ENCODE measurements at places on chromosomes 16 and 17.

DNA sequence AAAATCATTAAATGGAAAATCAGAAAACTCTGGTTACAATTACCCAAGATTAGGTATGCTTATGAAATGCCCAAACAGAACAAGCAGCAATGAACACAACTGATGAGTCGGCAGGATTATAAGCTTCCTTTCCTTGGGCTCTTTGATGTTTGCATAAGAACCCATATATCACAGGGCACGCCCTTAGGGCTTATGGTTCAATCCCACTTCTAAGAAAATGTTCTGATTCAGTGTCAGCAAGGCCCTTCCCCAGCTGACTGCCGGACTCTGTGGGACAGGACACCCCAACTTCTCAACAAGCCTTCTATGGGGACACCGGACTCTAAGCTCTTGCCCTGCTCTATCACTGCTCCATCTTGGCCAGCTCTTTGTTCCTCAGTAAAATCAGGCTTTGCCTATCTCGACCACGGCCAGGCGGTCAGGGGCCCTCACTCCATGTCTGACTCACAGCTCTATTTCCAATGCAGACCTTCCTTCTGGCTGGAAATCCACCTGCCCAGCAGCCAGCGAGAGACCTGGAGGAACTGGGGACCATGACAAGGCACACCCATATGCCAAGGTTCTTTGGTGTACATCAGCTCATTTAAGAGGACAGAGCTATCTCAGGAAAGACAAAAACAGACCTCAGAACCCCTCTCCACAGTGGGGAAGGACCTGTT lies 26.8 kb downstream of the LITAFD start:
- no peak for DNase-seq

- no peak for DNase-seq
Observed at GRCh38 chr16:59683709-59684108, 949.6 kb upstream of the GOT2 start.

DNA sequence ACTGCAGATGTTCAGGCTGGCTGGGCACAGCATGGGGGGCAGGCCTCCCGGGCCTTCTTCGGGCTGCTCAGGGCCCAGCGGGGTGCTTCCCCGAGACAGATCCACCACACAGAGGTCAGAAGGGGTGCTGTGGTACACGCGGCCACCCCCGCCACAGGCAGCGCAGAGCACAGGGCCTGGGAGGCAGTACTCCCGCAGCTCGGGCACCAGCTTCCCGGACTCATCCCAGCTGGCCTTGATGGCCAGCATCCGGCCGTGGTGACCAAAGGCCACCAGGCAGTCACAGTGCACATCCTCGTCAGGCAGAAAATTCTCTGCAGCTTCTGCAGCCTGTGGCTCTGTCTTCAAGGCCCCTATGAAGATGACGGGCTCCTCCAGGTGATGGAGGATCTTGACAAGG lies 1.9 kb downstream of the FAAP100 start:
- no peak for DNase-seq

GRCh38 chr16:31916056-31916488 lies 42.5 kb downstream of the ZNF267 start:
- no peak for DNase-seq

DNA sequence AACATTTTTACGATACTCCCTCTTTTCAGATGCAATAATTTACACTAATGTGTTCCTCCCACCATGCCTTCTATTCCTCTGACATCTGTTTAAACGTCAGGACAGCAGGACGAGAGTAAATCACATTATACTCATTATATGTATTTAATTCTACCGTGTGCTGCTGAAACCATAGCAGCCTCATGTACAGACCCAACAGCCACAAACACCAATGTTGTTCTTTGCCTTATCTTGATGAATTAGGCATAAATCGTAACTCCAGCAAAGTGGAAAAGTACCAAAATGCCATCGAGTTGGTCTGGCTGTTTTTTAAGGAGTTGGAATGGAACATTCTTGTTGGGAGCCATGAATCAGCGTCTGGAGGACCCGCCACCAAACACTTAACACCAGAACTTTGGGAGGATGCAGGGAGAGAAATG lies 82.9 kb upstream of the FOXF1 start:
- DNase-seq: no peak

DNA sequence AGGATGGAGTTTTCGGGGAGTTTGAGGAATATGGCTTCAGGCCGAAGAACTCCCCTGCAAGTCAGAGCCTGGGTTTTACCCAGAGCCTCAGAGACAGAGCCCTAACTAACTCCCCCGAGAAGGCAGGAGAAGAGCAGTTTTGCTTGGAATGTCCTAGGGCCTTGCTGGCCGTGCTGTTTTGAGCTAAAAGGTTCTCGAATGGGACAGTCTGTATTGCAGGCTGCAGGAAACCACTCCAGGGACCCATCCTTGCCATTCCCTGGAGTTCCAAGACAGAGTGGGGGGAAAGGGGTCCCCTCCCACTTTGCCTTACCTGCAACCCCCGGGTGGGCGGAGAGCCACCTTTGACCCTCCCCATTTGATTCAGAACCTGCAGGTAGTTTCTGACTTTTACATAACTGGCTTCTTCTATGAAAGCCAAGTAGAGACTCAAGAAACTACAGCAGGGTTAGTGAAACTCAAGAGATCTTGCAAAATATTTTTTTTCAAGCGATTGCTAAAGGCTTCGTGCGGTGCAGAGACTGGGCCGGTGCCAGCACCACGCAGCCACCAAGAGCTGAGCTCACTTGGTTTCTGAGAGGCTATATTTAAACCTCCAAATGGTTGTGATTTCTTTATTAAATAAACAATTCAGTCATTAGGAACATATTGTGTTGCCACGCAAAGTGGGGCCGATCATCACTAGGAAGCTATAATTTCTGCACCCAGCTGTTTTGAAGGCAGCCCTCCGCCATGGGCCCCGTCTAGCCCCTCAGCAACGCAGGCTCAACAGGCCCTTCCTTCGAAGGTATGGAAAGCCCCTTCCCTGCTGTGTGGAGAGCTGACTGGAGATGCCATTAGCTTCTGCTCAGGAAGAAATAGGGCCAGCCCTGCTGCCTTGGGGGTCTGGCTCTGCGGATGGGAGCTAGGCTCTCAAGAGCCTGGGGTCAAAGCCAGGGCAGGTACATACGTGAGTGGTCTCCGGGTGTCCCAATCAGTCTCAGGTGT lies 223.0 kb downstream of the NTN1 start:
- no peak for DNase-seq

DNA sequence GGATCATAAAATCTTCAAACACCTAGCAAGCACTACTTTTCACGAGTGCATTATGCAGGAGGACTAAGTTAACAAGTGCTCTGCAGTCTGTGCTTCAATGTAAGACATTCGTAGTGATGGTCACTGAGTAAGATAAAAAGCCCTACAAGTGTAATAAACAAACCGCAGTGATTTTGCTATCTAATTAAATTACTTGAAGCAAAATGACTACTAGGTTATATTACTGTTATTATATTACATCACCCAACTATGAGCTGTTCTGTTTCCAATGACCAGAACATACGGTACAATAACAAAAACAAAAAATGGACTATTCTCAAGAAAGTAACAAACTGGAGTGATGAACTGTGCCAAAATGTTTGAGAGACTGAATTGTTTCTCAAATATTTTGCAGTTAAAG lies 11.2 kb downstream of the KLHL10 start:
- DNase-seq: no peak

DNA sequence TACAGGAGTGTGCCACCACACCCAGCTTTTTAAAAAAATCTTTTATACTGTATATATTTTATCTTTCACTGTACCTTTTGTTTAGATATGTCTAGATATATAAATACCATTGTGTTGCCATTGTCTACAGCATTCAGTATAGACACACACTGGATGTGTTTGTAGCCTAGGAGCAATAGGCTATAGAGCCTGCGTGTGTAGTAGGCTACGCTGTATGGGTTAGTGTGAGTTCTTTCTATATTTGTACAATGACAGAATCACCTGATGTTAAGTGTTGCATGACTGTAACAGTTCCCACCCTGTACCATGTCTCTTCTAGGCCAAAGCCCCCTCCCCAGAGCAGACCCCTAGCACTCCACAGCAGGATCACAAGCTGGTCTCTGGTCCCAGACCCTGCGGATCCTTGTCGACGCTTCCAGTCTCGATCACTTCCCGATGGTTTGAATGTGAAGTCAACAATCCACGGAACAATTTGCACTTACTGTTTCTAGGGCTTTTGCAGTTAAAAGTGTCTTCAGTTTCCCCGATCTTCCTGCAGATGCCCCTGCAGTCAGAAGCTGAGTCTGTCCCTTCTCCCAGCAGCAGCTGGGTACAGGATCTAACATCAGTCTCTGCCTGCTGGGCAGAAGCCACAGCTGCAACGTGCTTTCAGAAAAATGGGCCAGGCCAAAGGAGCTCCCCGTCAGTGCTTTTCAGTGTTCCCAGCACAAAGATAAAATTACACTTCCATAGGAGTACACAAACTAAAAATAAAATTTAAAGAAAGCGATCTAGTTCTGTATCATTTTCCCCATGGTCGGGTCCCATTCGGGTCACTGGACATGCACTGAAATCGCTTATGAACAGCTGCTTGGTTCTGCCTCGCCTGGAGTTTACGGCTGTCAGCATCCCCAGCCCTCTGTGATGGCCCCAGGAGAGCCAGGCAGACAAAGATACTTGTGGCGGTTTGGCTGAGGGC lies 35.4 kb downstream of the ADAM11 start:
- DNase-seq: no peak

GRCh38 chr16:83336603-83337002 lies 471.2 kb upstream of the HSBP1 start:
- no peak for DNase-seq

- DNase-seq: no peak
Observed at GRCh38 chr16:86983621-86984020, 333.6 kb downstream of the C16orf95 start.

DNA sequence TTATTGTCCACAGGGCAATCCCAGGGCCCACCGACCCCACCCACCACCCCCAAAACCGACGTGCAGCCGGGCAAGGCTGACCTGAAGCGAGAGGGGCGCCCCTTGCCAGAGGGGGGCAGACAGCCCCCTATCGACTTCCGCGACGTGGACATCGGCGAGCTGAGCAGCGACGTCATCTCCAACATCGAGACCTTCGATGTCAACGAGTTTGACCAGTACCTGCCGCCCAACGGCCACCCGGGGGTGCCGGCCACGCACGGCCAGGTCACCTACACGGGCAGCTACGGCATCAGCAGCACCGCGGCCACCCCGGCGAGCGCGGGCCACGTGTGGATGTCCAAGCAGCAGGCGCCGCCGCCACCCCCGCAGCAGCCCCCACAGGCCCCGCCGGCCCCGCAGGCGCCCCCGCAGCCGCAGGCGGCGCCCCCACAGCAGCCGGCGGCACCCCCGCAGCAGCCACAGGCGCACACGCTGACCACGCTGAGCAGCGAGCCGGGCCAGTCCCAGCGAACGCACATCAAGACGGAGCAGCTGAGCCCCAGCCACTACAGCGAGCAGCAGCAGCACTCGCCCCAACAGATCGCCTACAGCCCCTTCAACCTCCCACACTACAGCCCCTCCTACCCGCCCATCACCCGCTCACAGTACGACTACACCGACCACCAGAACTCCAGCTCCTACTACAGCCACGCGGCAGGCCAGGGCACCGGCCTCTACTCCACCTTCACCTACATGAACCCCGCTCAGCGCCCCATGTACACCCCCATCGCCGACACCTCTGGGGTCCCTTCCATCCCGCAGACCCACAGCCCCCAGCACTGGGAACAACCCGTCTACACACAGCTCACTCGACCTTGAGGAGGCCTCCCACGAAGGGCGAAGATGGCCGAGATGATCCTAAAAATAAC lies 3.0 kb downstream of the SOX9 start:
- no peak for DNase-seq

- DNase-seq: no peak
Observed at GRCh38 chr17:64579917-64580316, 73.1 kb downstream of the CEP95 start.

GRCh38 chr17:68731465-68731864 lies 130.3 kb upstream of the FAM20A start:
- no peak for DNase-seq

DNA sequence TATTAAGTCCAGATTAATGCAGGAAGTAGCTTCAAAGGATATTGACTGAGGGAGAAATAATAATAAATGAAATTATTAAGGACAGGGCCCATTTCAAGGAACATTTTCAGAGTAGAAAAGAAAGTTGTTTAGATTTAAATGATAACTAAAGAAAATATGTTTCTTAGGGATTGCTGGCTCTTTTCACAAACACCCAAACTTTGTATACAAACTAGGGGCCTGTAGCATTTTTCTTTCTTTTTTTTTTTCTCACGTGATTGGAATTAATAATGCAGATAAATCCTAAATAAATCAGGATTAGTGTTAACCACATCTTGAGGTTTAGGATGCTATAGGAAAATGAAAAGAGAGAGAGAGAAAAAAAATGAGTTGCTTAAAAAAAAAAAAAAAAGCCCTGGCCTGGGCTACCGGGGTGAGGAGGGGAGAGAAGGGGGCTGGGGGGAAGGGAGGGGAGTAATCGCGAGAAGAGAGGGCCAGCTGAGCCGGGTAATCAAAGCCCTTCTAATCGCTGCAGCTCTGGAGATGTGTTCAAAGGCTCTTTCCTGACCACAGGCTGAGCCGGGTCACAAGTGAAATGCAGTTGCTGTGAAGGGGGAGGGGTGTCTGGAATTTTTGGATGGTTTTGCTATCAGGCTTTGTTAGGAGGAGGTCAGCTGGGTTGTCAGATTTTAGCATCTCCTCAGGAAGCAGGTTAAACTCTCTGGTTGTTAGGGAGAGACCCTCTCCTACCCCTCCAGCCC lies 104.6 kb upstream of the ZFHX3 start:
- DNase-seq: no peak

GRCh38 chr17:3669085-3669347 lies 404 bp downstream of the EMC6 start:
- no peak for DNase-seq

DNA sequence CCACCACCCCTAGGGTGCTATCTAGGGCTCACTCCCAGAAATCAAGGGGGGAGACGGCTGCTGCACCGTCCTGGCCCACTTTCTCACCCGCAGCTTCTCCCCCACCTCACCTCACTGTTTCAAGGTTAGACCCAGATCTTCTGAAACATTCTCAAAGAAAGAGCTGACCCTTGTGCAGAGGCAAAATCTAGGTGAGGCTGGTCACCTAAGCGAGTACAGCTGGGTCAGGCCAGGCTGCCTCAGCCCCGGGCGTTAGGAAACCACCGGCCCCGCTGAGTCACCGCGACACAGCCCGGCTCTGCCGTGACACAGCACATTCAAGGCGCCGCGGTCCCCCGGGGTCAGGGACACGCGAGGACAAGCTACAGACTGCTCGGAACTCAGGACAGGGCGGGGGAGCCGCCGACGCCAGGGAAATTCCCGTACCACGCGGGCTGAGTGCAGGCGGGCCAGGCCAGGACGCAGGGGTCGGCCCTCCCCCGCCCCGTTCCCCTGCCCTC lies 27.1 kb downstream of the GNPTG start:
- no peak for DNase-seq

DNA sequence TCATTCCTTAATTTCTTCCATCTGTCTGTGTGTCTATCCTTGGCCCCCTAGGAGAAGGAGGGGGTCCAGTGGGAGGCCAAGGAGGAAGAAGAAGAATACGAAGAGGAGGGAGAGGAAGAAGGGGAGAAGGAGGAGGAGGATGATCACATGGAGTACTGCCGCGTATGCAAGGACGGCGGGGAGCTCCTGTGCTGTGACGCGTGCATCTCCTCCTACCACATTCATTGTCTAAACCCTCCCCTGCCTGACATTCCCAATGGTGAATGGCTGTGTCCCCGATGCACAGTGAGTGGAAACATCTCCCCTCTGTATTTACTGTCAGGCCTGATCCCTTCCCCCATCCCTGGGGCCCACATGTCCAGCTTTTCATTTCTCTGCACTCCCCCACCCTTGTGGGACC lies 6.3 kb downstream of the CHD3 start:
- no peak for DNase-seq

Data from SK-N-MC (cell line).